ENCODE measurements at places on chromosomes 7 and 10.

DNA sequence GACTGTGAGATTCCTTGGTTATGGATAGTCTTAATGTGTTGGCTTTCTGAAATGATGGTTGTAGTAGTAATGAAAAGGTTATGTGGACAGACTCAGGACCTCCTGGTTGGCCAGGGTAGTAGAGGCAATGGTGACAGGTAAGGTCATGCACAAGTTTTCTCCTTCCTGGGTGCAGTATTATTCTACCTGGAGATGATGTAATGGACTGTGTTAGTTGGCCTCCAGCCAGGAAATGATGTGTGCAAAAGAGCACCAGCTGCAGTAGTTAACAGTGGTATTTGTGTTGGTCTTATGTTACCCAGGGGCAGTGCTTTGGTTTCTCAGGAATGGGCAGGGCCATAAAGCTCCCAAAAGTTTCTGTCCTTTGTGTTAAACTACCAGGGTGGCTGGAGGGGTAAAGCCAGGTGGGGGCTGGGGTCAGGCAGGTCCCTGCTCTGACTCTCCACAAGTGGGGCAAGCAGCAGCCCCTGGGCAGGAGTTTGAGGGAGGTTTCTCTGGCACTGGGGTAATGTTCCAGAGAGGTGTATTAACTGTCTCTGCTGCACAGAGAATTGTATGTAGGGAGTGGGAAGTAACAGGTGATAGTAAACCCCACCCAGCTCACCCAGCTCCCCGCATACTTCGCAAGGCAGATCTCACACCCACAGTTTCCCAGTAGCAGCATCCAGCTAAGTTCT lies 36.3 kb downstream of the GPR22 start:
- peak; percentile 29 for DNase-seq

DNA sequence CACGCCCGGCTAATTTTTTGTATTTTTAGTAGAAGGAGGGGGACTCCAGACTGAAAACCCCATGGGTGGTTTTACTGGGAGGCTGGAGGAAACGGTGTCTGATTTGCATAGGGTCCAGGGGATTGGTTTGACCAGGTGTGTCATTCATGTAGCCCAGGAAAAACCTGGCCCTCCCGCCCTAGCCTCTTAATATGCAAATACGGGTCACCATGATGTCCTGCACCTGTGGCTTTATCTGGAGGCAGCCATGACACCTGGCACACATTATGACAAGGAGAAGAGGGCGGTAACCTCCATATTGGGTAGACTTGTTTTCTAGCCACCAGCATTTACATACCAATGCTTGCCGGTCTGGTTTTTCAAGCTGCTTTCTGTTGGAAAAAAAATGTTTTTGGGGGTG lies 68.0 kb downstream of the TRIL start:
- DNase-seq, result no peak

- DNase-seq, result no peak
Observed at GRCh38 chr7:70458745-70459144, 673.2 kb upstream of the GALNT17 start.

- DNase-seq, result peak; percentile 28
Observed at GRCh38 chr10:125521721-125522680, 161.0 kb downstream of the TEX36 start.

DNA sequence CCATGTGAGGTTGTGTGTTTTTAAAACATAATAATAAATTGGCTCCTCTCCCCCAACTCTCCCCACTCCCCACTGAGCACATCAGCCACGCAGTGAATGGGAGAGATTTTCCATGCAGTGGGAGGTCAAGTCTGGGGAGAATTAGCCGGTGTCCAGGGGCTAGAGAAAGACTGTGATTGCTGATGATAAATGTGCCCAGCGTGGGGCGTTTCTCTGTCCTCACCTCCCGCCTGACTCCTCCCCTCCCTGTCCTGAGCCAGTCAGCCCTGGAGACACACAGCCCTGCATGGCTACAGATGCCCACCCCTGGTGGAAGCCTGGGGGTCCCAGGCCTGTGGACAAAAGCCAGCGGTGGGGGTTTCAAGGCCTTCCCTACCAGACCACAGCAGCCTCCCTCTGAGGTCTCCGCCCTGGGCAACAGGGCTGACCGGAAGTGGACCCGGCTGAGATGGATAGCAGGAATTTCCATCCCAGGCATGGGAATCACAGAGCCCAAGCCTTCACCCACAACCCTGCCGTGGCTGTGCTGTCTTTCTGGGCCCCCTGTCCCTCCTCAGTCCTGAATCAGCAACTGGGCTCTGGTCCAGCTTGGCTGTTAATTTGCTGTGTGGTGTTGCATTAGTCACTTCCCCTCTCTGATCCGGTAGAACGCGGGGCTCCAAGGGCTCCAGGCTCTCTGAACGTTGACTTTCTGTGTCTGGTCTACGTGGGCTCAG lies 46.8 kb upstream of the SLC29A3 start:
- DNase-seq, result no peak

GRCh38 chr7:102201576-102201975 lies 85.1 kb upstream of the SH2B2 start:
- no peak for DNase-seq

DNA sequence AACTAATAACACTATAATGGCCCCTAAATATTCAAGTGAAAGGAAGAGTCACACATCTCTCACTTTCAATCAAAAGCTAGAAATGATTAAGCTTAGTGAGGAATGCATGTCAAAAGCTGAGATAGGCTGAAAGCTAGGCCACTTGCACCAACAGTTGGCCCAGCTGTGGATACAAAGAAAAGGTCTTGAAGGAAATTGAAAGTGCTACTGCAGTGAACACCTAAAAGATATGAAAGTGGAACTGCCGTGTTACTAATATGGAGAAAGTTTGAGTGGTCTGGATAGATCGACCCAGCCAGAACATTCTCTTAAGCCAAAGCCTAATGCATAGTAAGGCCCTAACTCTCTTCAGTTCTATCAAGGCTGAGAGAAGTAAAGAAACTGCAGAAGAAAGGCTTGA lies 12.1 kb upstream of the SNX13 start:
- DNase-seq, result no peak

DNA sequence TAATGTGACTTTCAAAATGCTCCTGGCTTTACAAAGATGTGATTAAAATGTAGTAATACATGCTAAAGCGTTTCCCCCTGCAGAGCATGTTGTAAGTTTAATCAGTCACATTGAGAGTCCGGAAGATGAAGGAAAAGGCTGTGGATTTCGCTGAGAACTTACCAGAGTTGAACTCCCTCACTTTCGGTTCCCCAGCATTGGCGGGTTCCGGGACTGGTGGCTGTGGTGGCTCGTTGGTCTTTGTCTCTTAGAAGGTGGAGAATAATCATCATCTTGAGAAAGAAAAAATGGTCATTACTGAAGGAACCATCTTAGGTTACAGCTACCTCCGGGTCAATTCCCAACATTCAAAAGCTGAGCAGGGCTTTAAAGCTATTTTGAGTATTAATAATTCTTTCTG lies 9.6 kb upstream of the NUPR2 start:
- DNase-seq, result no peak

DNA sequence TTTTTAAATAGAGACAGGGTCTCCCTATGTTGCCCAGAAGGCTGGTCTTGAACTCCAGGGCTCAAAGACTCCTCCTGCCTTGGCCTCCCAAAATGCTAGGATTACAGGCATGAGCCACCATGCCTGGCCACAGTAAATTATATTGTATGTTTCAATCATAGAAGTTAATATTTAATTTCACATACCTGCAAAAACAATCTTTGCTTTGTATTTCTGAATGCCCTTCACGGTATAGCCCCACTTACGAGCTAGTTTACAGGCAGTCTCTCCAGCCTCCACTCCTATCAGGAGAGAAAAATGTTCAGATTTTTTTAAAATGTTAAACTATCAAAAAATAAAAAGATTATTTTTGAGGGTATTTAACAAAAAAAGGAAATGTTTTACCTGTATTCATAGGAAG lies 10.4 kb downstream of the OAT start:
- DNase-seq, result no peak

- no peak for DNase-seq
Observed at GRCh38 chr7:26584326-26584725, 280.1 kb downstream of the SKAP2 start.

DNA sequence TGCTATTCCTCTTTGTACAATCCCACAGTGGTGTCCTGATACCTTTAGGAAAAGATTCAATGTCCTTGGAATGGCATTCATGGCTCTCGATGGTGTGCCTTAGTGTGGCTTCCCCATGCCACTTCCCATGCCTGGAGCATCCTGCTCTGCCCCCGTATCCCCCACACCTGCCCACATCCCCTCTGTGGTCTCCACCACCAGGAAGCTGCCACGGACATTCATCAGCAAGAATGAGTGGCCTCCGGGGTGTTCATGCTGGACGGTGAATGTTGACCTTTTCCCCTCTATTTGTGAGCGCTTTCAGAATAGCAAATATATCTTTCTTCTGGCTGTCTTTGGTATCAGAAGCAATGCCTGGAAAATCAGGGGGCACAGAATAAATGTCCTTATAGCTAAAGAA lies 262.0 kb upstream of the NRP1 start:
- DNase-seq, result no peak

GRCh38 chr7:1055491-1055955 lies 11.2 kb downstream of the GPR146 start:
- DNase-seq, result peak; percentile 25

GRCh38 chr7:28845106-28845505 lies 113.0 kb downstream of the TRIL start:
- no peak for DNase-seq

- no peak for DNase-seq
Observed at GRCh38 chr10:86888585-86889381, 68.6 kb downstream of the MMRN2 start.

DNA sequence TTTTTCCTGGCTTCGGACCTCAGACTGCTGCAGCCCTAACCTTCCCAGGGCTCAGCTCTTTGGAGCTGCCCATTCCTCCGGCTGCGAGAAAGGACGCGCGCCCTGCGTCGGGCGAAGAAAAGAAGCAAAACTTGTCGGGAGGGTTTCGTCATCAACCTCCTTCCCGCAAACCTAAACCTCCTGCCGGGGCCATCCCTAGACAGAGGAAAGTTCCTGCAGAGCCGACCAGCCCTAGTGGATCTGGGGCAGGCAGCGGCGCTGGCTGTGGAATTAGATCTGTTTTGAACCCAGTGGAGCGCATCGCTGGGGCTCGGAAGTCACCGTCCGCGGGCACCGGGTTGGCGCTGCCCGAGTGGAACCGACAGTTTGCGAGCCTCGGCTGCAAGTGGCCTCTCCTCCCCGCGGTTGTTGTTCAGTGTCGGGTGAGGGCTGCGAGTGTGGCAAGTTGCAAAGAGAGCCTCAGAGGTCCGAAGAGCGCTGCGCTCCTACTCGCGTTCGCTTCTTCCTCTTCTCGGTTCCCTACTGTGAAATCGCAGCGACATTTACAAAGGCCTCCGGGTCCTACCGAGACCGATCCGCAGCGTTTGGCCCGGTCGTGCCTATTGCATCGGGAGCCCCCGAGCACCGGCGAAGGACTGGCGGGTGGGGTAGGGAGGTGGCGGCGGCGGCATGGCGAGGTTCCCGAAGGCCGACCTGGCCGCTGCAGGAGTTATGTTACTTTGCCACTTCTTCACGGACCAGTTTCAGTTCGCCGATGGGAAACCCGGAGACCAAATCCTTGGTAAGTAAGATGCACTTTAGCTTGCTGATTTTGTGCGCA lies at the start of gene PLXDC2:
PLXDC2 (plus strand) TSS at position 22 of the 820 bp plus-strand sequence.
- no peak for DNase-seq

GRCh38 chr7:70042533-70042932 lies 444.3 kb downstream of the AUTS2 start:
- DNase-seq, result no peak

- DNase-seq, result no peak
Observed at GRCh38 chr10:101967713-101968112, 88.3 kb downstream of the ARMH3 start.

GRCh38 chr7:102283477-102284189 lies 3.0 kb upstream of the SH2B2 start:
- DNase-seq, result no peak

DNA sequence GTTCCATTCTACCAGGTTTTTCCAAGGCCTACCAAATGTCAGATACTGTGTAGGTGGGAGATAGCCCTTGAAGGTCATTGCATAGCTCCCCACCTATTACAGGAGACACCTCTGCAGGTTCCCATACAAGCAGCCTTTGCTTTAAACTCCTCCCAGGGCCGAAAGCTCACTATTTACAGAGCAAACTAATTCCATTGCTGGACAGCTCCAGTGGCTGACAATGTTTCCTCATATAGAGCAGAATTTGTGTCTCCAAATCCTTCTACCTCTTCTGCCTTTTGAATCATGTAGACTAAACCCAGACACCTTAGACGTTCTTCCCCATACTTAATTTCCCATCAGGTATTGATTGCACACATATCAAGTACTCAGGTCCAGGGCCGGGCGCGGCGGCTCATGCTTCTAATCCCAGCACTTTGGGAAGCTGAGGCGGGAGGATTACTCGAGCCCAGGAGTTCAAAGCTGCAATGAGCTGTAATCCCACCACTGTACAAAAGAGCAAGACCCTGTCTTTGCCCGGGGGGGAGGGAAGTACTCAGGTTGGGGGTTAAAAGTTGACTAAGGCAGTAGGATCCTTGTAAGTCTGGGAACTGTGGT lies 2.1 kb downstream of the CNNM1 start:
- no peak for DNase-seq

DNA sequence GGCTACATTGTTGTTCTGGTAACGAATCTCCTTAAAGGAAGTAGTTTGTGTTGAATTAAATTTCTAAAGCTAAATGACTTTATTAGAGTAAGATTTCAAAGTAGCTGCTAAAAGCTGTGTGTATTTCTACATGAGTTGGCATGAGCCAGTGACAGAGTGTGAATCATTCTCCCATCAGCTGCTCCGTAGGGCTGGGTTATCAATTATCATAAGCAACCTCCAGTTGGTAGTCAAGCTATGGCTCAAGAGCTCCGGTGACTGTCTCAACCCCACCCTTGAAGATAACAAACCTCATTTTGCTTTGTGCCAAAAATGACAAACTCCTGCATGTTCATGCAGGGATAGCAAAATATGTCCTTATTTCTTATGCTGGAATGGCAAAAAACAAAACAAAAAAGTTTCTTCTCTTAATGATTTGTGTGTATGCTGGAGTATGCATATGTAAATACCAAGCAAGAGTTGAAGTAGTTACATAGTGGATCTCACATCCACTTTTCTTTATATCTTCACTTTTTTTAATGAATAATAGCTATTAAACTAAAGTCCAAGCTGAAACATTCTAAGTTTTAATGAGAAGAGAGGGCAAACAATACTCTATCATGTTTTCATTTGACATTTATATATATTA lies 249.4 kb downstream of the CACNA2D1 start:
- DNase-seq, result peak; percentile 3

DNA sequence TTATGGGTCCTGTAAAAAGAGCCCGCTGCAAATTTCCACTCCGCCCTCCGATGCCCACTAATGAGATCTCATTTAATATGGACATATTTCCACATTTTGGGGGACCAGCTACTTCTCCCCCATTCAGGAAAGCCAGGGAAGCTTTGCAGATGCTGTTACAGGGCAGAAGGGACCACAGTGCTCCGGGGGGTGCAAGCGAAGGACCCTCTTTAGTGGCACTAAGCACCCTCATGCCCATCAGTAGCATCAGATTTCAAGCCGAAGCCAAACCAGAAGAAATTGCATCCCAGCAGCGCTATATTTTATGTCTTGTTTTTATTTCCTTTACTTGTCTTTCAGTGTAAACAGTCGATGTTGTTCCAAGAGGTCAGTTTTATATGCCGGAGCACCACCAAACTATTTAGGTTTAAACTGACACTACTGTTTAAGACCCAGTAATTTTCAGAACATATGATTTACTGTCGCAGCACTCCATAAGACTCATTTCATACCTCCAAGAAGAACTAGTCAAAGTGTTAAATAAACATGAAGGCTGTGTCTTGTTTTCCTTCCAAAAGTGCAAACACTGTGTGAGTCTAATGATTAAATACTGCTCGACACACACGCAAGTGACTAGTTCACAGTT lies 122.2 kb upstream of the MGMT start:
- DNase-seq, result no peak

- DNase-seq, result no peak
Observed at GRCh38 chr10:110498982-110499795, 1.5 kb downstream of the DUSP5 start.

GRCh38 chr7:50329775-50330174 lies 25.3 kb downstream of the IKZF1 start:
- DNase-seq, result no peak
